ENCODE measurements at places on chromosomes 5 and 9. TPM values are rescaled to one million over a fixed set of nuclear protein-coding genes. Genes with fewer than 3 reads are reported as not detected.

GRCh38 chr5:118968925-118969375, 19.4 kb downstream of the DTWD2 start:
- DNase-seq, result no peak

The FOXD4L4 gene
- not detected for total RNA-seq

- DNase-seq, result peak; percentile 81
These were observed 530 bp downstream of the TMEFF1 start for GRCh38 chr9:100473276-100474081.

The LECT2 gene
- not detected for total RNA-seq

GRCh38 chr5:126925482-126925881, 104.9 kb downstream of the MARCHF3 start:
- no peak for DNase-seq

The ZNF484 gene
- 10.1 TPM for total RNA-seq

GRCh38 chr9:108040783-108041182, 551.2 kb upstream of the KLF4 start:
- no peak for DNase-seq

- DNase-seq, result no peak
These were observed 23.1 kb upstream of the CATSPER3 start for GRCh38 chr5:134944630-134945029.

GRCh38 chr9:112175796-112176315, 759 bp upstream of the SUSD1 start:
- DNase-seq, result no peak

GRCh38 chr5:113124265-113124664, 147.7 kb downstream of the DCP2 start:
- DNase-seq, result no peak

The TLR4 gene
- total RNA-seq, result 31.3 TPM

GRCh38 chr5:132495667-132496190, 5.2 kb upstream of the IRF1 start:
- peak; percentile 95 for DNase-seq

DNA sequence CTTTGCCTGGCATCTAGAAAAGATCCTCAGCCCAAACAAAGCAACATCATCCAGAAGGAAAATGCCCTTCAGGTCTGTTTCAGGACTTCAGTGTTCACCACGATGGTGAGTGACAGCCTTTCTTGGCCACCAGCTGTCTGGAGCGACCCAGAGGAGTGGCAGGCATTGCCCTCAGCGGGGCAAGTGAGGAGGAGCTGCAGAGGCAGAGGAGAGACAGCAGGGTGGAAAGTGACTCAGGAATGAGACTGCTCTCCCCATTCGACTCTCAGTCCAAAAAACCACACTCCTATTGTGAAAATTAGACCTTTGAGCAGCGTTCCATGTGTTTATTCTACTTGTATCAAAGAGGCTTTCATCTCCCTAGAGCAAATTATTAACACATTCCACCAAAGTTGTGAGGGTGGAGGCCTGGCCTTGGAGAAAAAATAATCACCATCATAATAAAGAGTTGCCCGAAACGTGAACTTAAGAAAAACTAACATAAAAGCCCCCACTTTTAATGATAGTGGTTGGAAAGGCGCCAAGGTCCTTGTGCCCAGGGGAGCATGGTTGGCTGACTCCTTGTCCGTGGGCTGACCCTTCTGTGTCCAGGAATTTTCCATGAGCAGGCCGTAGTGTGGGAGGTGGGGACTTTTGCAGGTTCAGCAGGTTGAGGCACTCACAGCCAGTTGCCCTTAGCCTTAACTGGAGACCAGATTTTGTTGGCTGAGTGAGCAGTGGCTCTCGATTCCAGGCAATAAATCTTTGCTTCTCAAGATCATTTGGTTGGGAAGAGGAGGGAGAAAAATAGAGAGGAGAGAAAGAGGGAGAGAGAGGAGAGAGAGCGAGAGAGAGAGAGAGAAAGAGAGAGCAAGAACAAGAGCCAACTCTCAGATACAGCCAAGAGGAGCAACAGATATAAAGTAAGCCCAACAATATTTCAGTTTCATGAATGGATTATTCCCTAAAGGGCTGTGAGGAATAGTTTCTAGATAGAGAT, 125.9 kb upstream of the ANKRD55 start:
- no peak for DNase-seq

The FAM163B gene
- total RNA-seq, result not detected

The GPR21 gene
- 3.3 TPM for total RNA-seq

Measured in posterior vena cava (tissue), 2 donors.